ENCODE measurements at places on chromosomes 7 and 10. TPM values are rescaled to one million over a fixed set of nuclear protein-coding genes. Genes with fewer than 3 reads are reported as not detected.

The PRF1 gene
- total RNA-seq, result not detected

The DOCK4 gene
- 31.4 TPM for total RNA-seq

The SFRP4 gene
- not detected for total RNA-seq

The MKX gene
- total RNA-seq, result not detected

DNA sequence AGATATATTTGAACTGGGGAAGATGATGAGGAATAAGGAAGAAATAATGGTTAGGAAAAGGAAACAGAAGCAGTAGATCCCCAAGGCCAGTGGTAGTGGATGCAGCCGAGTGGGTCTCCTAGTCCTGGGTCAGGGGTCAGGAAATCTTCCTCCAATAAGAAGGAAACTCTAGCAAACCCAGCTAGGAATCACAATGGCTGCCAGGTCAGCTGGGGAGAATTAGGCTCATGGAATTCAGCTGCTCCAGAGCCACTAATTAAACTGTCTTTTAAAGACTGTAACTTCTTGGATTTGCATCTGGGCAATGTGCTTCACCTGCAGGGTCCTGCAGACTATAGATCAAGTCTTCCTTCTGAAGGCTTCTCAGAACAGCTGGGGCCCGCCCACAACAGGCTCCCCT lies 644.4 kb downstream of the KCNMA1 start:
- DNase-seq, result no peak

GRCh38 chr10:20988357-20988983 lies 91.4 kb upstream of the NEBL start:
- peak; percentile 41 for DNase-seq

GRCh38 chr10:124494046-124494807 lies 32.6 kb downstream of the LHPP start:
- DNase-seq, result no peak

Data from MCF 10A (cell line).